ENCODE measurements at places on chromosomes 3 and 15.

GRCh38 chr3:194279701-194280360 is 71.3 kb downstream of the CPN2 start:
- no peak for DNase-seq

DNA sequence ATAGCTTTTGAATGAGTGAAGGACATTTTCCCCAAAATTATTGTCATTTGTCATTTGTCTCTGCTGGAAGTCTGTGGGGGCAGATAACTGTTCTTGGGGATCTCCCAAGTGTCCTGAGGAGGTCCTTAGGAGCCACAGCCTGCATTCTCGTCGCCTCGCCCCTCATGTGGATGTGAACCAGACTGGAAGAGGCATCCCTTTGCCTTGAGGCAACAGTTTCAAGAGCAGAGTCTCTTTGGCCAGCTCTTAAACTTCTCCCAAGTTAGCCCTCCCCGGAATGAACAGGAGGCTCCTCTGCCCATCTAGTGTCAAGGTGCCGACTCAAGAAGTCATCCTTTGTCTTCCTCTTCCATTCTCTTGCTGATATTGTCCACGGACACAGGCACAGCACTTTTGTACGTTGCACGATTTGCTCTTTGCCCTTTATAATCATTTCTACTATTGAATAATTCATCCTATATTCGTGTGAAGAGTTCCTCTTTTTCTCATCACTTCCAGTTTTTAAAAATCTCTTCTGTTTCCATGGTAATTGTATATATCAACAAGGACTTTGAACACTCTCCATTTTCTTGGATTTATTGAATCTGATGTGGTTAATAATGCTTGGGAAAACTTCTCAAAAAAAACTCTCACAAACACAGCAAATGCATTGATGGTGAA is 40.8 kb upstream of the CD47 start:
- DNase-seq, result peak; percentile 40

DNA sequence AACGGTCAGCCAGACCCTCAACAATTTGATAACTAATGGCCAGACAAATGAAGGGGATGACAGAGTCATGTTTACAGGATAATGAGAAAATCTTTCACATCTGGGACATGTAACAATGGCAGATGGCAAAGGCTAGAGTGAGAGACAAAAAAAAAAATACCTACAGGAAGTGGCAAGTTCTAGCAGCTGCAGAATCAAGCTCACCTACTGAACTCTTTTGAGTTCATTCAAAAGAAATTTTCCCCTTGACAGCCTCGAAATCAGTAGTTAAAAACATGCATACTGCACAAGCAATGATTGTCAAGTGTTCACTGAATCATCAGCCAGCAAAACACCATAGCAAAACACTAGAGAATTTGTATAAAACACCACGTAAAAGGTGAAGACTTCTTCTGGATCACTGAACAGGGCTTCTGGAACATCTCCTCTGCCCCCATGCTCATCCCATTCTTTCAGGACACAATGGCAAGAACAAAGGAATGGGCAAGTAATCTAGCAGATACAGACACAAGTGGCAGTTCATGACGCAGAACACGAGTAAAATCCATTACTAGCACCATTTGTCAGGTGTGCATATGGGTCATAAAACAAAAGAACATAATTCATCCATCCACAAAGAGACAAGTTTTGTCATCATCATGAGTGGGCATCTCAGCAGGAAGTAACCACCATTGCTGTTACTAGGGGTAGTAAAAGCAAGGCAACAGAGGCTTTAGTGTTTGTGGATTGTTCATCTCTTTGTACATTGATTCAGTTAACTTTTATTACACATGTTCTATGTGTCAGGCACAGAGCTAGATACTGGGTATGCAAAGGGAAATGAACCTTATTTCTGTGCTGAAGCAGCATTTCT is 13.8 kb upstream of the KCNMB2 start:
- DNase-seq, result no peak

DNA sequence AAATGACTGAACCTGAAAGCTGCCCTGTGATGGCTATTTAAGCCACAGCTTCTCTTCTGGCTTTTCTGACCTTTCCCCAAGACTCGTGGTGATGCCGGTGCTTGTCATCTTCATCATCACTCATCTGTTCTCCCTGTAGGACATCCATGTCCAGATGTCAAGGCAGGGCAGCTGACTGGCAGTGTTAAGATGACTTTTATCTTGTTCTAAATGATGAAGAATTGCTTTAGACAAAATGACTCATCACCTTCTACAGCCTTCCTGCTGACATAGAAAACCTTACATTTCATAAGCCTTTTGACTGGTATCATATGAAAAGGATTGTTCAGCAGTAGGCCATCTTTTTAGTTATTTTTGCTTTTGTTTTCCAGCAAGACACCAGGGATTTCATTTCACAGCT is 67.0 kb upstream of the GPR149 start:
- DNase-seq, result peak; percentile 31

DNA sequence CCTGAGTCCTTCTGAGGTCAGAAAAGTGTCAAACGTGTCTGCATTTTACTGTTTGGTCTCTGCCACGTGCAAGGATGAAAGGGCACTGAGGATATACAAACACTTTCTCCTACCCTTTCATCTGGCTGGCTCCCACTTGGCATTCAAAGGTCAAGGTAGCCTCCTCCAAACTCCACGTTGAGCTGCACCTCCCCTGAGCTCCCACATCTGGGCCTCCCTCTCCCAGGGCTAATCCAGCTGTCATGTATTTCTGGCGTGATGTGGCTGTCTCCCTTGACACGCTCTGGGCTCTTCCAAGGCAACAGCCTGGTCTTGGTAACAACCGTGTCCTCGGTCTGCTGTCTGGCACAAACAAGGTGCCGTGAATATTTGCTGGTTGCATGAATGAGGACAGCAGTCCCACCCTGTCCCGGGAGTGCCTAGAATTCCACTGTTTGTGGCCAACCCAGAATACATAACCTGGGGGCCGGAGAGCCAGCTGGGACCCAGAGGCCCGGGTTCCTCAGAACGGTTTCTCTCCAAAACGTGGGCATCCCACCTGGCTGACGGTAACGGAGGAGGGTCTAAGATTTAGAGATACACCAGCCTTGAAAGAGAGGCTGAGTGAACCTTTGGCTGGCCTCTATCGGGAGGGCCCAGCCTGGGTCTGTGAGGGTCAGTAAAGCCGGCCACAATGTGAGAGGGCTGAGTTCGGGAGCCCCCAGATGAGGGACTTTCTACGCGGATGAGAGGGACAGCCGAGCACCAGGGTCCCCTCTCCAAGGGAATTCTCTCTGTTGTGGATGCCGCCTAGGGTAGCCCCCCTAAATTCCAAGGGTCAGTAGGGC is 767 bp downstream of the GLT8D1 start:
- DNase-seq, result peak; percentile 44

DNA sequence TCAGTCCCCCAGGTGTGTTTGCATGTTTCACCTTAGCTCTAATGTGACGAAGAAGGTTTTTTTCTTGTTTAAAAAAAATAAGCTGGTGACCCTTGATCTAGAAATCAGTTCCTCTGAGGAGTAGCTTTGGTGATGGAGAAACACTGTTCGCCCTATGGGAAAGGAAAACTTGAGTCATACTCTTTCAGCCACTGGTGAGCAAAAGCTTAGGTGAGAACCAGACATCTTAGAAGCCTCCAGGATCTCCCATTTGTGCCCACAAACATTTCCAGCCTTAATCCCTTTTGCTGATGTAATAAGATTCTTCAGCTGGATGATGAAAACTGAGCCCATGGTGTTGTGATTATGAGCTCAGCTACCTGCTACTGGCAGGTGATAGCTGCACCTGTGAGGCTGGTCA is 37.8 kb downstream of the SLC27A2 start:
- DNase-seq, result no peak

GRCh38 chr15:87211547-87211946 is 1045.0 kb downstream of the NTRK3 start:
- DNase-seq, result no peak
